HEK293T (cell line): ENCODE measurements at places on chromosomes 4 and X.

GRCh38 chr4:24328711-24329110, 255.6 kb downstream of the DHX15 start:
- DNase-seq: no peak

DNA sequence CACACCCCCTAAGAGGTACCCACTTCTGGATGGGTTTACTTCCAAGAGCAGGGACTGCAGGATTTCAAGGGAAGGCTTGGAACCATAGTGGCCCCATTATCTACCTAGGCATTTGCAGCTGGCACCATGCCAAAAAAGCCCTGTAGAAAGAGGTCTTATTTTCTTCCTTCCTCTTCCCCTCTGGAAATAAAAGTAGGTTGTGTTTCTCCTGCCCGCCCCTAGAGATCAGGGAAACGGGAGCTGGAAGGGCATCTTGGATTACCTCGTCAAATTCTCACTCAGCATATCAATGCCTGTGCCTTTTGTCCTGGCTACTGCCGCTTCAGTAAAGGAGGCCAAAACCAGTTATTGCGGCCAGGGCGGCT, 1.6 kb downstream of the SCD5 start:
- peak; percentile 39 for DNase-seq

GRCh38 chr4:148112231-148112982, 329.8 kb downstream of the NR3C2 start:
- no peak for DNase-seq

DNA sequence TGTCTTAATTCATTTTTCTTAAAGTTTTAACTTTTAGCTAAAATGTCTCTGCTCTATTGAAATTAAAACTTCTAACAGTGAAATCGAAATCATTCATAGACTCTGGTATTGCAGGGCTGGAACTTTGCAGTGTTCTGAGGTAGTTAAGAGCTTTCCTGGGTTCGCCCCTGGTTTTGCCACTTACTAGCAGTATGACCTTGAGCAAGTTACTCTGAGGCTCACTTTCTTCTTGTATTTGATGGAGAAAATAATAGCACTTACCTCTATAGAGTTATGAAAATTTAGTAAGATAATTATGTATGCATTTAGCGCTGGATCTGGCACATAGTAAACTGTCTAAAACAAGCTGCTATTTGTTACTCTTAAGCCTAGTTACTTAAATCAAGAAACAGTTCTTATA, 1.7 kb downstream of the SLAIN2 start:
- no peak for DNase-seq

- no peak for DNase-seq
Observed at GRCh38 chr4:119783189-119783983, 154.8 kb upstream of the PDE5A start.

DNA sequence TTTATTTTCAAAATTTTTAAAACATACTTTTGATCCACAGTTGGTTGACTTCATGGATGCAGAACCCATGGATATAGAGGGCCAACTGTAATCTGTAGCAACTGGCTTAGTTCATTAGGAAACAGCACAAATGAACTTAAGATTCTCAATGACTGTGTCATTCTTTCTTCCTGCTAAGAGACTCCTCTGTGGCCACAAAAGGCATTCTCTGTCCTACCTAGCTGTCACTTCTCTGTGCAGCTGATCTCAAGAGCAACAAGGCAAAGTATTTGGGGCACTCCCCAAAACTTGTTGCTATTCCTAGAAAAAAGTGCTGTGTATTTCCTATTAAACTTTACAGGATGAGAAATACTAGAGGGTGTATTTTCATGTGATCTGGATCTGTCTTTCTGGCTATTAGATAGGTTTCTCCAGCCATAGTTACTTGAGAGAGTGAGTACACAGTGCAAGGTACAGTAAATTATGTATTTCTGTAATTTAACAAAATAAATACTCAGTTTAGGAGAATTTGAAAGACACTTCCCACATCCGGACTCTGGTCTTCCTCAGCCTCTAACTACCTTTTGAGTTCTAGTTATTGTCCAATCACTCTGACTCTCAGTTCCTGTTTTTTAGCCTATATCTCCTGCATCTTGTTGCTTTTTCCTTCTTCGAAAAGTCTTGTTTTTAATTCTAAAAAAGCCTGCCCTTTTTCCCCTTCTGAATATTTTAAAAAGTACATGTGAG, 21.8 kb downstream of the TLR2 start:
- DNase-seq: no peak

- no peak for DNase-seq
Observed at GRCh38 chr4:153159016-153159415, 45.2 kb upstream of the TRIM2 start.

GRCh38 chr4:13386405-13387107, 97.6 kb downstream of the RAB28 start:
- DNase-seq: no peak

GRCh38 chrX:29788991-29789699, 426.2 kb upstream of the MAGEB2 start:
- no peak for DNase-seq
